ENCODE measurements at places on chromosomes 16 and 17.
A peak's percentile ranks its signal among the peaks of the same experiment; 100 is the strongest.

DNA sequence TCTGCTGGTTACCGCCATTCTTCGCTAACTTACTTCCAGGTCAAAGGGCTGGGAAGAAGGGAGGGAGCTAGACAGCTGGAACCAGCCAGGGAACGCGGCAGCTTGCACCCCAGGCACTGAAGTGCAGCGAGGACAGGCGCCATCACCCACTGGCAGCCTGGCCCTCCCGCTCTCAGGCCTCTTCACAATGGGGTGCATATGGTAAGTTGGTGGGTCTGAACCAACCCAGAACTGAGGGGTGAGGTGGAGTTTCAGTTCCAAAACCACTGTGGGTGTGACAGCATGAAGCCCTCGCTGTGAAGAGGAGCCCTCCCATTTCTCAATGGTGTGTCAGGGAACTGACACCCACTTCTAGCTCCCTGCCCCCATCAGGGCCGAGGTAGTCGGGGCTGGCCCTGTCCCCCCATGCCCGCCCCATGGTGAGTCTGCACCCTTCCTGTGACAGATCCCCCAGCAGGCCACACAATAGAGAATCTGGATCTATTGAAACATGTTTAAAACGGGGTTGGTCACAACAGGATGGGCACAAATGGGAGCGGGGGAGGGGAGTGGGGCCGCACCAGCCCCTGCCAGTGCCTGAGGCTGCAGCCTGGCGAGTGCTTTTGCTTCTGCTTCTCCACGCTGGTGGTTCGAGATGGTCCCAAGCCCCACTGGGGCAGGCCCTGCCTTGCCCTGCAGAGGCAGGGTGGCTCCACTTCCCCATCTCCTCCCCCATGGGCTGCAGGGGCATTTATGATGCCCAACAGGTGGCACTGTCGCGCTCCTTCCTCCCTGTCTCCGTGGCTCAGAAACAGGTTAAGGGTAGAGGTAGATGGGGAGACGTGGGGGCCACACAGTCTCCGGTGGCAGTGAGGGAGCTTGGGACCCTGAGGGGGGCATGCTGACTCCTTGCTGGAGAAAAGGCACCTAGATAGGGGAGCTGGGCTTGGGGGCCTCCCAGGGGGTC lies 2.3 kb downstream of the LIMD2 start:
- peak; percentile 89 for DNase-seq

DNA sequence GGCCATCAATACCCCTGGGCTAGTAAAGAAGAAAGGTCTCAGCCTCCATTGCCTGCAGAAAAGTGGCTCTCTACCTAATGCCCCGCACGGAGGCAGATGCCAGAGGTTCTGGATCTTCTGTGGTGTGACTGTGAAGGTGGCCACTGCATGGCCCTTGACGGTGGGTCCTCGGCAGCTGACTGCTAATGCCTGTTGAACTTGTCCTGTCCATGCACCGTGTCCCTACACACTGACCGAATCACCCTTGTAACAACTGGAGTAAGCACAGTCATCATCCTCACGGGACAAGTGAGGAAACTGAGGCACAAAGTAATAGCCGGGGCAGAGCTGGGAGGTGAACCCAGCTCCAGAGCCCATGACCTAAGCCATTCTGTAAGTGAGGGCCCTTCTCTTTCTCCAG lies 48.8 kb downstream of the MYH11 start:
- no peak for DNase-seq

DNA sequence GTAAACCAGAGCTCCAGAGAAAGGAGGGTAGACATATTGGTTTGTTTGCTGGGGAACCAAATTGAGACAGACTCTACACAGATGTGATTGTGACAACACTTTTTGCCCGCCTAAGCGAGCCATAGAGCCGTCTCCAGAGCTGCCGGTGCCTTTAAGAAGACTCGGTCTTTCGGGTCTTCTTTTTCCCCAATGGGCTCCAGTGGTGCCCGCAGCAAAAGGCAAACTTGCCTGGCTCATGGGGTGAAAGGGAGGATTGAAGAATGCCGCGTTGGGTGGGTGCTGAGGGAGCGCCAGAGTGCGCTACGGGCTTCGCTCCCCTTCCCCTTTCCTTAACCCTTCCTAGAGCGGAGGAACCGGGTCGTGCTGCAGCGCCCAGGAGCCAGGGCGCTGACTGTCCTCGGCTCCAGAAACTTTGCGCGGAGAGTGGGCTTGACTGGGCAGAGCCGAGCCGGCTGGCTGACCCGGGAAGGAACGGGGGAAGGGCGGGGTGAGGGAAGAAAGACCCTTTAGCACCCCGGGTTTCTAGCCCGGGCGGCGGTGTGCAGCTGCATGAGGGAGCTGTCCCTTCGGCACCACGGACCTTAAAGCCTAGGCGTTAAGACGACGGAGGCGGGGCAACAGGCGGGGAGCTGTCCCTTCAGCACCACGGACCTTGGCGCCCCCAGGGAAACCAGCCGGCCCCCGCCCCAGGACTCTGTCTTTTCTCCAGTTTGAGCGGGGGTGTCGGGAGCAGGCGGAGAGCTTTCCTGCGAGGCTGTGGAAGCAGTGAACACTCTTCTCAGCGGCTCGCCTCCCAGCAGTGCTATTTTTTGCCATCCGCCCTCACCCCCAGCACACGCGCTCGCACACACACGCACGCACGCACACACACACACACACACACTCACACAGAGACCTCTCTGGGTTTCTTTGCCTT lies at the start of gene CACNG3:
Gene CACNG3, plus strand, starts transcription at position 880 of the 916 bp plus-strand sequence. CDS start 420 bp downstream, outside the sequence.
- peak; percentile 73 for DNase-seq

DNA sequence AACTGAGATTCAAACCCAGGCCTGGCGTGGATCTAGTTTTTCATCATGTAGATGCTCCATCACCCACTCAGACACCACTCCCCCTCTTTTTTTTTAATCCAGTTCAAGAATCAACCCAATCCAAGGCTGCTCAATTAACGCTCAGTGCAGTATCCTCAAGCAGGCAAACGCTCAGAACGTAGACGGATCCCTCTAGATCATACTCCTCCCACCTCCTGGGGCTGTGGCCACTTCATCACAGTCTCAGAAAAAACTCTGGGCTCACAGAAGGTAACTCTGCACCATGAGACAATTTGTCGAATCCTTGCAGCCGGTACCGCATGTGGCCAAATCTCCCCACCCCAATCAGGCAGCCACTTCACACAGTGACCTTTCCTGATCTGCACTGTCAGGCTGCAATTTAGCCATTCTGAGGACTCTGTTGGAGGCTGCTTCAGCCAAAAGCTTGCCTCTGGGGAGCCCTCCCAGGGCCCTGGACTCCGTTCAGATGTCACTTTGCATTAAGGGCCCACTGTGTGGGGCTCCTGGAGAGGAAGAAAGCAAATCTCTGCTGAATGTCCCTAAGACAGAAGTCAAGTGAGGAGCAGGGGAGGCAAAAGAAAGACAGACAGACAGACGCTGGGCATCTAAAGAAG lies 183.5 kb downstream of the XYLT1 start:
- DNase-seq = no peak

DNA sequence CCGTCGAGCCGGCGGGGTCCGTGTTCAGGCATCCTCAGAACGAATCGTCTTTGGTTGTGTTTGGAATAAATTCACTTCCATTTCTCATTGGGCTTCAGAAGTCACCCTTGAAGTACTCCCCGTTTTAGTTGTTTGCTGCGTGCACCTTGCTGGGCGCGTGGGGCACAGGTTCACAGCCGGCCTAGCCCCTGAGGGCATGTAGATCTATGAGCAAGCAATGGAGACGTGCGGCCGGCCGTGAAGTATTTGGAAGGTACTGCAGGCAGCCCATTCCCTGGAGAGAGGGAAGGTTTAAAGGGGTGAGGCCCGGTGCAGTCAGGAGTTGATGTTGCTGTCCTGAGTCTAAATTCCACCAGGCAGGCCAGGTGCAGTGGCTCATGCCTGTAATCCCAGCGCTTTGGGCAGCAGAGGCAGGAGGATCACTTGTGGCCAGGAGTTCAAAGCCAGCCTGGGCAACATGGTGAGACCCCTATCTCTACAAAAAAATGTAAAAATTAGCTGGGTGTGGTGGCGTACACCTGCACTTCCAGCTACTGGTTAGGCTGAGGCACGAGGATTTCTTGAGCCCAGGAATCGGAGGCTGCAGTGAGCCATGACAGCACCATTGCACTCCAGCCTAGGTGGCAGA lies 714 bp downstream of the ACSF3 start:
- DNase-seq = peak; percentile 71

GRCh38 chr17:10748531-10749181 lies 18.8 kb upstream of the TMEM220 start:
- no peak for DNase-seq

- no peak for DNase-seq
Measured at GRCh38 chr16:77336637-77337036, 98.2 kb downstream of the ADAMTS18 start.

DNA sequence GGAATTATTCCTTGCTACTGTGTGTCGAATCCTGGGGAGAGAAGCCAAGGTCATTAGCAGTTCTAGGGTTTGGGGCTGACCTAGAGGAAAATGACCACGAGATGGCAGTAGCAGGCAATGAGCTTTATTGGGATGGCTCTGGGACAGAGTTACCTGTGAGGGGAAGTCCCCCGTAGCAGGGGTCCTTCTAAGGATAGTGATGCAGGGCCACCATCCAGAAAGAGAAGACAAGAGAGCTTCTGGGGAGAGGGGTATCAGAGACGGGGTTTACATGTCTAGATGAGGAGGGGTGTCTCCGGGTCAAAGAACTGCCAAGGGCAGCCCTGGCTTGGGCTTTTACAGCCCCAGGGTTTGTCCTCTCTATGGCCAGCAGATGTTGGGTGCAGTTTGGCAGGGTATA lies 6.4 kb upstream of the GGT6 start:
- DNase-seq = peak; percentile 75

DNA sequence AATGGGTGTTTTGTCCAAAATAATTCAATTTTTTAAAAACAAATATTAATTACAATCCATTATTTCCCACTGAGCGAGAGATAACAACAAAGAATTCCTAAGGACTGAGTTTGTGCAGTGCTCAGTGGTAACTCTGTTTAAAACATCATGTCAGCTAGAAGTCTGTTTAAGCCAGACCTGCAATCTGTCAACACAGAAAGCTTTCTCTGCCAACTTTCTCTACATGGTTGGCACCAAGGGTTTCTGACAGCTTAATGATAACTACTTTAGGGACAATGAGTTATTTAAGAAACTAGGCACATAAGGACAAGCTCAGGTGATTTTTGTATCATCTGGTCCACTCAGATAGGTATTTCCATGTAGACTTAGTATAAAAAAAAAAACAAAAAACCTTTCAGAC lies 81.8 kb downstream of the WDR59 start:
- no peak for DNase-seq

DNA sequence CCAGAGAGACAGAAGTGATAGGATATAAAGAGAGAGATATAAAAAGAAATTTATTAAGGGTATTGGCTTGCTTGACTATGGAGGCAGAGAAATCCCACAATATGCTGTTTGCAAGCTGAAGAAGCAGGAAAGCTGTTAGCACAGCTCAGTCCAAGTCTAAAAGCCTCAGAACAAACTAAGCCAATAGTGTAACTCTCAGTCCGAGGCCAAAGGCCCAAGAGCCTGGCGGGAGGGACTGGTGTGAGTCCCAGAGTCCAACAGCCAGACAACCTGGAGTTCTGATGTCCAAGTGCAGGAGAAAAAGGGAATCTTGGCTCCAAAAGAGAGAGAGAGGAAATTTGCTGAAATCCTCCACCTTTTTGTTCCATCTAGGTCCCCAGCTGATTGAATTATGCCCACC lies 30.3 kb upstream of the NACA2 start:
- DNase-seq = no peak

GRCh38 chr16:16075488-16076422 lies 126.3 kb downstream of the ABCC1 start:
- DNase-seq = no peak

GRCh38 chr16:88505405-88506082 lies 52.5 kb downstream of the ZFPM1 start:
- DNase-seq = peak; percentile 76

GRCh38 chr17:30323262-30323894 lies 10.5 kb downstream of the TMIGD1 start:
- DNase-seq = no peak

DNA sequence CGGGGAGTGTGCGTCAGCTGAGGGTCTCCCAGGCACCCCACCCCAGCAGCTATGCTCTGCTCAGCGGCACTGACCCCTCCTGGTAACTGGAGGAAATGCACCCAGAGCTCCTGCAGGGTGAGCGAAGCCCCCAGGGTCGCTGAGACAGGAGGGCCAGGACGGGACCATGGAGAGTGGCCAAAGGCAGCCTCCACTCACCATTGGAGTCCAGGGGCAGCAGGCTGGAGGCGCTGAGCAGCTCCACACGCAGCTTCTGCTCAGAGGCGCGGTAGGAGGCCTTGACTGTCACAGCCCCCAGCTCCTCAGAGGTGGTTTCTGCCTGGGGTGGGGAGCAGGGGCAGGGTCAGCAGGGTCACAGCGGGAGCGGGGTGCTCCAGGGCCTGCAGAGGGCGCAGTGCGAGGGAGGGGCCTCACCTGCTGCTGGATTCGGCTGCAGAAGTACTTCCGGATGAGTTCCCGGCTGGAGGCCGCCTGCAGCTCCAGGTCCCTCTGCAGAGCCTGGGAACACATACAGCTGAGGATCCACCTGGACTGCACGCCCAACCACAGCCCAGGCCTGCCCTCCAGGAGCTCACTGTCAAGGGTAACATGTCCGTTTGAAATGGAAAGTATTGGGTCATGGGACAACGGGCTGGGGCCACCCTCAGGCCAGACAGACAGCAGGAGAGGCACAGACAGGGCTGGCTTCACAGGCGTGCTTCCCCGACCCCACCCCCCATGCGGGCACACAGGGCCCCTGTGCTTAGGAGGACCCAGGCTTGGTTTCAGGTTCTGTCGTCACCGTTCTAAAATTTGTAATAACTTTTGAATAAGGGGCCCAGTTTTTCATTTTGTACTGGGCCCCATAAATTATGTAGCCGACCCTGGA lies 13.8 kb downstream of the UNC13D start:
- peak; percentile 76 for DNase-seq

GRCh38 chr17:67671493-67671892 lies 46.2 kb upstream of the NOL11 start:
- no peak for DNase-seq

- no peak for DNase-seq
Measured at GRCh38 chr16:1214719-1215118, 10.3 kb downstream of the TPSG1 start.

DNA sequence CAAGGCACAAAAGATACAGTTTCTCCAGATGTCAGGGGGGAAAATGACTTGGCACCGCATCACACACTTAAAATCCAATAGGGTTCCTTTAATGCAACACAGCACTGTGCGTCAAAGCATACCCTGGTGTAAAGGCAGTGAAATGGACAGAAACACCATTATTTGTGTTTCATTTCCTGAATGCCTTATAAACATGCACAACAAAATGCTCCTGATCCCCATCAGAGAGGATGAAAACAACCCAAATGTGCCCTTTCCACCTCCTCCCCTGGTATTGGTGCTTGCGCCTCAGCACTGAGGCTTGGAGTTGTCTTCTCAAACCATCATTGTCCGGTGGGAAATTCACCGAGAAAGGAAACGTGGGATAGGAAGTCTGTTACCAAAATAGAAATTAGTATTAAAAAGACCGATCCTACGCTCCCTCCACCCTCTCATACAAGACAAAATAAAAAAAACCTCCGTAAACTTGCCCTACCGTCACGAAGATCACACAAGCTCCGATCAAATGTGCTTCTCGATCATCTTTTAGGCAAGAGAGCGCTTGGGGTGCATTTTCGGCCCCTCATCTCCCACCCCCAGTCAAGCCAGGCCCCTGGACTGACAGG lies 722 bp downstream of the CDC27 start:
- no peak for DNase-seq

All from activated CD8-positive, alpha-beta memory T cell treated with anti-CD3 and anti-CD28 coated beads for 24 hours (primary cell).